ENCODE measurements at places on chromosomes 5 and 9. TPM values are rescaled to one million over a fixed set of nuclear protein-coding genes. Genes with fewer than 3 reads are reported as not detected.

DNA sequence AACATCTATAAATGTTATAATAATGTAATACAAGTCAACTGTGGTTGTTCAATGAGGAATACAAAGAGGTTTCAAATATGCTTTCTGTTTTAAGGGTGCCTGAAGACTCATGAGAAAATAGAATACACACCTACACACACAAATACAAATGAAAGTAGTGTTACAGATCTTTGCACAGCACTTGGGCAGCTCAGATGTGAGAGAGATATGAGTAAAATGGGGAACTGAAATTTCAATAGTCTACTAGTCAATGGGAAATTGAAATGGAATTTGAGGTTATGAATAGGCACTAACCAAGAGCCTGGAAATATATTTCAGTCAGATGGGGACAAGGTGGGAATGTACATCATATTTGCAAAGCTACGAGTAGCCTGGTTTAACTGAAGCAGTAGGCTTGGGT is 96.6 kb downstream of the ISL1 start:
- DNase-seq = no peak

F12 gene
- polyA plus RNA-seq = 0.52 TPM

DNA sequence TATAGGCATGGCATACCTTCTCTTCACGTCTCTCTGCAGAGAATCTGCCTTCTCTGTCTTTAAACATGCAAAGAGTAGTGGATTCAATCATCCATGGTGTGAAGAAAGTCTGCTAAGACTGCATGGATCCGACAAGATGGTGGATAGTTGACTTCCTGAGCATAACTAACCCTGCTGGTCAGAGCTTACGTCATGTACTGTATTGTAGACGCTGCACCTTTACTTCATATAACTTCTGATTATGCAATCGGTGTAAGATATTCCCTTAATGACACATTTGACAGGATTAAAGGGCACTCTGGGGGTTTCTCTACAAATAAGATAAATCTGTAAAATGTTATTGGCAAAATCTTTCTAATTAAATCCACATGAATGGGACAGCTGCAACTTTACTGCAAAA is 240.3 kb upstream of the NREP start:
- DNase-seq = no peak

- DNase-seq = no peak
These were observed 700 bp downstream of the CDO1 start for GRCh38 chr5:115815693-115816225.

DNA sequence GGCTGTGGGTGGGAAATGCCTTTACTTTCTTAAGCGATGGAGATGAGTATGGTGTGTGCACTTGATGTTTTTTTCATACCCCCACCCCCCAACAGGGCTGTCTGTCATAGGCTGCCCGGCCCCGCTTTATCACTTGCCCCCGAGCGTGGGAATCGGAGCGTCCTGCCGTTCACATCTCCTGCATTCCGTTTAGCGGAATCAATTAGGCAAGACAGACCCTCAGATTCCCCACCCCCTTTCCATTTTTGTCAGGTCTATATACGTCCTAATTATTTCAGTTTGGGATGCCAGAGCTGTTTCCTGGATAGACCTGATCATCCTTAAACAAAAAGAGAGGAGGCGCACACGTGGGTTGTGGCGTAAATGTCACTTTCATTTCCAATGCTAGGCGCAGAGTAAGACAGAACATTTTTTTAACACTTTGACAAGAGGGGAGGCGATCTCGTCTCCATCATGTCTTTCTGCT is 217.2 kb downstream of the MEF2C start:
- no peak for DNase-seq

DNA sequence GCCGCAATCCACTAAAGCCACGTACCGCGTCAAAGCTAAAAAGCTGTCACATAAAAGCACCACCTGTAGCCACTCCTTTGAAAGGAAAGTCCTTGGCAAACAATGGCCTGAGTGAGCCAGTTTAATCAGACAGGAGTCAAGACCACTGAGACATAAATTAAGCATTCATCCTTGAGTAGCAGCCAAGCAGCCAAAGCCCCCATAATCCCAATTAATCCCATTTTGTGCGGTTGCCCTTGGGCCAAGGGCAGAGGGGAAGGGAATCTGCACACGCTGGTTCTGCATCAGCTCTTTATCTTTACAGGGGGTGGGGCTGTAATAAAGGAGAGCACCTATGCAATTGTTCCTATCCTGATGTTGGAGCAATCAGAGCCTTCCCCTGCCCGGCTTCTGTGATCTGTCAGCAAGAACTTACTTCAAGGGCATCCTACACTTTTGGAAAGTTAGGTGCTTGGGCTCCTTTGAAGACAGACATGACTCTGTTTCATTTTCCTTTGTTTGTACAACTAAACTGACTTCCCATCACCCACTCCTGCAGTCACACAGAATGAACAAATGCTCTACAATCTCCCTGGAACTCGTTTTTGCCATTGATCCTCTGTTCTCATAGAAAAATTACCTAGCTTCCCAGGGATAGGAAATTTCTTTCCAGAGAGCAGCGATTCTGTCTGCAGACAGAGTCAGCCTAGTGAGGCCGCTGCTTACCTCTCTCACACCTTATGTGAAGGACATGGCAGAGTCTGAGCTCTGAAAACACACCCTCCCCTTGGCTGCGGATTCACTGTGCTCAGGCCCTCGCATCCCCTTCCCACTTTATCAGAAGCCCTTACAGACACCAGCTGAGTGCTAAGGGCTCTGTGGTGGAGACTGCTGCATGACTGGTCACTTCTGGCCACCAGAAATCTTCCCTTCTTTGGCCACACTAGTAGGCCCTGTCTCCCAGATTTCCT is 116.2 kb upstream of the TBCA start:
- DNase-seq = no peak

GZMA gene
- polyA plus RNA-seq = 0.67 TPM

GRCh38 chr5:5079876-5080275 is 60.3 kb upstream of the ADAMTS16 start:
- no peak for DNase-seq

DNA sequence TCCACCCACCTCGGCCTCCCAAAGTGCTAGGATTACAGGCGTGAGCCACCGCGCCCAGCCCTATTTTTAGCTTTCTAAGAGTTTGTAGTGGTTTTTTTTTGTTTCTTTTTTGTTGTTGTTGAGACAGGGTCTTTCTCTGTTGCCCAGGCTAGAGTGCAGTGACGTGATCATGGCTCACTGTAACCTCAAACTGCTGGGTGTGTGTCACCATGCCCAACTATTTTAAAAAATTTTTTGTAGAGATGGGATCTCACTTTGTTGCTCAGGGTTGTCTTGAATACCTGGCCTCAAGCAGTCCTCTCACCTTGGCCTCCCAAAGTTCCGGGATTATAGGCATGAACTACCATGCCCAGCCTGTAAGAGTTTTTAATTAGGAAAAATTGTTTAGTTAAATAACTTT is 145.3 kb upstream of the SH3GL2 start:
- DNase-seq = no peak

NR2F1-AS1 gene
- polyA plus RNA-seq = 4.8 TPM

DNA sequence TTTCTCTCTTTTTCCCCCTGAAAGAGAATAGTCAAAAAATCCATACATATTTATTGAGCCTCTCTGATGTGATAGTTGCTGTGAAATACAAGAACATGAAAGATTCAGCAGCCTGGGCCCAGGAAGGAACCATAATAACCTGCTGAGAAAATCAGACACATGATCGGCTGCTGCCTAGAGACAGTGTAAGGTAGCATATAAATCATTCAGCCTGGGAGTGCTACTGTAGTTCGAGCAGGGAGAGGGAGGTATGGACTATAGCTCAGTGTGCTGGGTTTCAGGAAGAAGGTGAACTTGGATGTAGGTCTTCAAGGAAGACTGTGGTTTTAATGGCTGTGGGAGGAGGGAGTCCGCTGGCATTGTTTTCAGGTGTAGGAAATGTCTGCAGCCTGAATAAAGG is 469.1 kb downstream of the RAB3C start:
- DNase-seq = no peak

DNA sequence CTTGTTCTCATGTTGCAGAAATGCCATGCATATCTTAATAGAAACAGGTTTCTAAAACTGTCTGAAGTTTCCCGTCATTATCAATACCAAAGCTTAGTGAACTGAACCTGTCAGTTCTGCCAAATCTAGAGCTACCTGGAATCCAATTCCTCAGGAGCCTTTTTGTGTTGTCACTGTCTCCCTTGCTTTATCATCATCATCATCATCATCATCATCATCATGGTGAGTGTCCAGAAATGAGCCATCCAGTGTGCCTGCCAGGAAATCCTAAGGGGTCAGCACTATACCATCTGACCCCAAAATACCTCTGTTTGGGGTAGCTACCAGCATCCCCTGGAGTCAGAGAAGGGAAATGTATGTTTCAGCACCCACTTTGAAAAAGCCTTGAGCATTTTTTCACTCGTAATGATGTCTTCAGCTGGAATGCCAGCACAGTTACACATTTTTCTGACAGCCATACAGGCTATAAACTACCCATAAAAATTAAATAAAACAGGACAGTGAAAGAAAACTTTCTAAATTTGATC is 150.3 kb downstream of the NR2F1-AS1 start:
- DNase-seq = no peak

DNA sequence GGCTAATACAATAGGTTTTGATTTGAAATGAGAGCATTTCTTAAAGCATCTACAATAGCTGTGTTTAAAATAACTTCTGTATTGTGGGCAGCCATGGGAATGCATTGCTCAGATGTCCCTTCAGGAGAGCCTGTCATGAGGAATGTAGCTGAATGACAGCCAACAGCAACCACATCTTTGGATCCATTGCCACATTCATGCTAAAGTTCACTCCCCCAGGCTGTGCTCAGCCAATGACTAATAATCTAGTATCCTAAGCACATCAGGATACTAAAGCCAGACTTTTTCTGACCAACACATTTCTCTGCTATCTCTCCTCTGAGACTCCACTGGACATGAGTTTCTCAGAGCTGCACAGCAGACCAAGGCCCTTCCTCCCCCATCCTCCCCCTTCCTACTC is 45.5 kb downstream of the HTR1A start:
- DNase-seq = no peak

DNA sequence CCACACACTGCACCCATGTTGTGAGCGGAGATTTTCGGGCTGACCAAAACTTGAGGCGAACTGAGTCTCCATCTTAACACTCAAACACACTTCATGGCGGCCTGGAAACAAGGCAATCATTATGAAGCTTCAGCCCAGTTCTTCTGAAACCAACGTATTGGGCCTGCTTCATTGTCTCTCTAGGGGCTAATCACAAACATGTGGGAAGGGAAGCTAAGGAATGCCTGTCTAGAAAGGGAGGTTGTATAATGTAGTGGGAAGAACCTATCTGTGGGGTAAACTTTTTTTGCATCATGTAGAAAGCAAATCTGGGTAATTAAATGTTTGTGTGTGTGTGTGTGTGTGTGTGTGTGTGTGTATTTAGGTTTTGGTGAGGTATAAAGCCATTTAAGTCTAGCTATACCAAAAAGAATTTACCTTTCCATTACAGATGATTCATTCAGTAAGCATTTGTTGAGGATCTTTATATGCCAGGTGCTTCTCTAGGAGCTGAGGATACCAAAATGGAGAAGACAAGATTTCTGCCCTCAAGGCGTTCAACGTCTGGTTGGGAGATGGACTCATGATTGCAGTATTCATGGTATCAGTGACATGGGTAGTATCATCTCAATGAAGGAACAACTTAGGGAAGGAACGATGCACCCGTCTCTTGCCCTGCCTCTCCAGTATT is 29.4 kb downstream of the SLC1A3 start:
- no peak for DNase-seq

GRCh38 chr5:1842004-1842819 is 40.5 kb downstream of the IRX4 start:
- DNase-seq = no peak

SLC34A1 gene
- not detected for polyA plus RNA-seq

DNA sequence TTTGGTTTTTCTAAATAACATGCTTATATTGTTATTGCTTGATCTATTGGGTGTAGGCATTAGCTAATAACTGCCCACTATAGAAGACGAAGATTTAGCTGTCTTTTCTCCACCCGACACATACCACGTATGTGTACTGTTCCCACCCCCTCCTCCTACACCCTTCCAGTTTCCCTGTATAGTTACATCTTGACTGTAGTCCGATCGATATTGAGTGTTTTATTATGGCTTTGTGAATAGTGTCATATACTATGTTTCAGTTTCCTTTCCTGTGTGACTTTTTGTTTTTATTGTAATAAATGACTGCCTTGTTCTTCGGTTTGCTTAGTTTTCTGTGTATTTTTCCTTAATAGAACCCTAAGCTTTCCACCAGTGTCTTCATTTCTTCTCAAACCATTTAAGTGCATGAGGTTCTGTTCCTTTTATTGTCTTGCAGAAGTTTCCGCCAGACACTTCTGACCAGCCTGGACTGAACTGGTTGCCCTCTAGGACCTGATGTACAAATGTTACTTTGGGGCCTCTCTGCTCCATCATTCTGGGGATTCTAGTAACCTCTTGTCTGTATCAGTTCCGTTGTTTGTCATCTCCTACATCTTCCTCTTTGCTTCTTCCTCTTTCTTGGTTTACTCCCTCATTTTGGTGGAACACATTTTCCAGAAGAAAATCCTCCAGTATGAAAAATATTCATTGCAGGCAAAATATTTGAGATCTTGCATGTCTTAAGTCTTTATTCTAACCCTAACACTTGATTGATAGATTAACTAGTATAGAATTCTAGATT is 61.8 kb downstream of the PRKACG start:
- no peak for DNase-seq

DNA sequence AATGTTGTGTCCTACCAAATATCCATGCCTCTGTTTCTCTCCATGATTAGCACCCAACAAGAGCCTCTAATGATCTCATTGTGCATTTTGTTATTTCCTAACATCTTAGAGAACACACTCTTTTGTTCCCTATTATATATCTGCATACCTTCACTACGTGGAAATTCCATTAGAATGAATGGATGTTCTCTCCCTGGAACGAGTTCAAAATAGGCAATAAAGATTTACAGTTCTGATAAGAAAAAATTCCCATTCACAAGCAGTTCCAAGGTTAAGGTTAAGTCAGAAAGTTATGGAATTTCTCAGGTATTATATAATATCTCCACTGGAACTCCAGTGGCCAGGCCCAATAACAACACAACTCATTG is 83.7 kb downstream of the TRPM6 start:
- DNase-seq = no peak

ANKRA2 gene
- polyA plus RNA-seq = 33.9 TPM

DNA sequence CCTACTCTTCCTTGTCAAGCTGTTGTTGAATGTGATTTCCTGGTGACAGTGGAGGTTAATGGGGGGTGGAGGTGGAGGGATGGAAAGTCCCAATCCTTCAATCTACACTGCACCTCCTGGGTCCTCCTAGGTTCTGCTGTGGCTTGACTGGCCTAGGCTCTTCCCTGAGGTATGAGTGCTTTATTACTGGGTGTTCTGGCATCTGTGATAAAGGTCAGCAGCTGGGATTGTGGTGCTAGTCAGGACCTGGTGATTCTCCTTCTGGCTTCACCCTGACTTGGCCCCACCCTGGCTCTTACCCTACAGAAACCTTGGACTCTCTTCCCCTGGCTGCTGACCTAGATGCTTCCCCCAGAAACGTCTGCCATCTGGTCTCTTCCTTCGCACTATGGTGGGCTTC is 194.3 kb downstream of the ARHGEF28 start:
- no peak for DNase-seq

SLC6A7 gene
- polyA plus RNA-seq = 0.30 TPM

- DNase-seq = no peak
These were observed 109.9 kb upstream of the CPEB4 start for GRCh38 chr5:173778152-173778782.

LECT2 gene
- polyA plus RNA-seq = 0.19 TPM

GRCh38 chr9:83445703-83446265 is 92.4 kb downstream of the FRMD3 start:
- DNase-seq = no peak

PCDHGB6 gene
- polyA plus RNA-seq = 3.5 TPM

IFNA2 gene
- polyA plus RNA-seq = not detected

WDR31 gene
- polyA plus RNA-seq = 1.7 TPM

GRCh38 chr5:64861281-64861680 is 92.6 kb downstream of the CWC27 start:
- DNase-seq = no peak

Data from forelimb muscle (tissue), 1 donor.